ENCODE measurements at places on chromosomes 3 and 15.
A peak's percentile ranks its signal among the peaks of the same experiment; 100 is the strongest.

- DNase-seq: peak; percentile 88
Observed at GRCh38 chr3:177470197-177470941, 273.1 kb upstream of the TBL1XR1 start.

GRCh38 chr3:38655708-38656300 lies 6.3 kb upstream of the SCN5A start:
- DNase-seq: no peak

- DNase-seq: no peak
Observed at GRCh38 chr3:97613139-97613538, 151.4 kb upstream of the ARL6 start.

- DNase-seq: no peak
Observed at GRCh38 chr3:89932882-89933281, 825.5 kb downstream of the EPHA3 start.

DNA sequence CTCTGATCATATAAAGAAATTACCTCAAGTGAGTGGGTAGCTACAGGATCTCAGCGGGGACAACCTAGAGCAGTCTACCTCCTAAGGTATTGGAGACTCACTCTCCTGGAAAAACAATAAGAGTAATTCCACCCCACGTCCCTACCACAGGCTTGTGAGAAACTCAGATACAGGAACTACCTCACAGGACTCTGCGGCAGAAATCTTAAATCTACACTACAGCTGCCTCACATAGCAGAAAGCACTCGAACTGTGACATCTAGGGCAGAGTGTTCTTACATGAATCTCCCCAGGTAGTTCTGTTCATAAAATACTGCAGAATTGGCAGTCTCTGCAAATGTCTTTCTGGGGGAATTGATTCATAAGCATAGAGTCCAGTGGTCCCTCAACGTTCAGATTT lies 382.9 kb upstream of the IL12A start:
- no peak for DNase-seq

DNA sequence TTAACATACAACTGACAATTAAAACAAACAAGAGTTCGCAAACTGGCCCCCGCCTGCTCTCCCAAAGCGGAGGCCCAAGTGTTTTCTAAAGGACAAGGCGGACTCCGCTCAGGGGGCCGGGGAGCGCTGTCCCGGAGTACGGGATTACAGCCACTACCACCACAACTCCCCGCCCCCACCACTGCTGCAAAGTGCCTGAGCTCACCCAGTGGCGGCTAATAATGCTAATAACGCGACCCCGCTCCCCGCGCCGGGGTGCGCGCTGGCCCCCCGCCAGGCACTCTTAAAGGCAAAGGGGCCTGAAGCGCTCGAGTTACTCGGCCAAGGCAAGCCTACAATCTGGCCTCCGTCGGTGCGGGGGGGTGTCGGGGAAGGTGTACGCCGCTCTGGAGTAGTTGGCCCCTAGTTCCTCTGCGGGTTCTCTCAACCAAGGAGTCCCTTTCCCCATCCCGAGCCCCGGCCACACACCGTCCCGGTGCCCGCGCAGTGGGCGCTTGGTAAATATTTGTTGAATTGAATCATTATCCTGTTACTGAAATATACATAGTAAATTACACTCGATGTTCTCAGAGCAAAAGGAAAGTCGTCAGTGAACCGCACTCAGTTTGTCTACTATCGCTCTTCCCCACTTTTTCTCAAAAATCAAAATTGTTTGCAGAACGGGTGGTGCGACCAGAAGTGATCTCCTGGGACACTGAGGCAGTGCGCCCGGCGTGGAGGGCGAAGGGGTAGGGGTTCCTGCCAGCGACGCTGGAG lies 827 bp downstream of the WNT5A start:
- no peak for DNase-seq
